Urothelium cell line (cell line): ENCODE measurements at places on chromosomes 11 and 22.
A peak's percentile ranks its signal among the peaks of the same experiment; 100 is the strongest.

GRCh38 chr22:49203859-49204598 is 623.6 kb downstream of the BRD1 start:
- DNase-seq: no peak

DNA sequence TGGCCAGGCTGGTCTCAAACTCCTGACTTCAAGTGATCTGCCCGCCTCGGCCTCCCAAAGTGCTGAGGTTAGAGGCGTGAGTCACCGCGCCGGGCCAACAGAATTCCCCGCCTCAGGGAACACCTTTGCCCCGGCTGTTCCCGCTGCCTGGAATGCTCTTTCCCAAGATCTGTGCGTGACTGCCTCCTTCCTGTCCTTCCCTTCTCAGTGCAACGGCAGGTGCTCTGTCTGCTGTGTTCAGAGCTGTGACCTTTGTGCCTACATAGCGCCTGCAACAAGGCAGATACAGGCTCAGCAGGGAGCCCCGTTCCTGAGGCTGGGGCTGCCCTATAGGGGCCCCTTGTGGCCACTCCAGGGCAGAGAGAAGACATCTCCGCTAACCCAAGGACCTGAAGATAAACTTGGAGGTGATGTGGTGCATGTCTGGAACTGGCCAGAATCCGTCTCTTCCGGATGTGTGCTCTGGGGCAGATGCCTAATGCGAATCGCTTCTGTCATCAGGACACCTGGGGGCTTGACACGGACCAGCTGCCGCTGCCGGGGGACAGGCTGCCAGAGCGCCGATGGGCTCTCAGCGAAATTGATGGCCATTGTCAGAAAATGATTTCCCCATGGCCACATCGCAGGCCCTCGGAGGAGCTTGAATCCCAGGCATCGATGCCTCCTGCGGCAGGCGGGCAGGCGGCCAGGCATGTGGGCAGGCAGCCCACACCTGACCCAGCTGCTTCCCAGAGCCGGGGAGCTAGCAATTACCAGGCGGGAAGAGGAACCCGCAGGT is 43.5 kb upstream of the TCF20 start:
- peak; percentile 54 for DNase-seq

GRCh38 chr11:2844116-2844842 is 41.3 kb downstream of the CDKN1C start:
- peak; percentile 37 for DNase-seq

GRCh38 chr22:27108425-27109114 is 451.2 kb downstream of the MIAT start:
- DNase-seq: peak; percentile 73

- no peak for DNase-seq
These were observed 425.0 kb downstream of the DYNC2H1 start for GRCh38 chr11:103534191-103534590.

- no peak for DNase-seq
These were observed 22.6 kb upstream of the RCN1 start for GRCh38 chr11:32068134-32068870.

DNA sequence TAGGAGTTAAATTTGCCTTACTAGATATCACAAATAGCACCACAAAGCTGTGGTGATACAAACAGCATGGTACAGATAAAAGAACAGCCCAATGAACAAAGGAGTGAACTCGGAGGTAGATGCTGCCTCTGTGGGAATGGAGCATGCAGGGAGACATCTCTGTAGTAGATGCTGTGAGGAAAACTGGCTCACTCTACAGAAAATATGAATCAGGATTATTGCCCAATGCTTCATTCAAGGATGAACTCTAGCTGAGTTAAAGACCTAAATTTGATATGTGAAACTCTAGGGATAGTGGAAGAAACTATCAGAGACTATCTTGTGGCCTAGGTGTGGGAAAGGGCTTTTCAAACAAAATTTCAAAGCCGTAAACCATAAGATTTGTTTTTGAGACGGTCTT is 15.3 kb upstream of the CAPN5 start:
- no peak for DNase-seq

GRCh38 chr11:12148466-12148865 is 38.1 kb downstream of the MICAL2 start:
- DNase-seq: no peak

- DNase-seq: no peak
These were observed 22.9 kb upstream of the CTR9 start for GRCh38 chr11:10728154-10728553.

DNA sequence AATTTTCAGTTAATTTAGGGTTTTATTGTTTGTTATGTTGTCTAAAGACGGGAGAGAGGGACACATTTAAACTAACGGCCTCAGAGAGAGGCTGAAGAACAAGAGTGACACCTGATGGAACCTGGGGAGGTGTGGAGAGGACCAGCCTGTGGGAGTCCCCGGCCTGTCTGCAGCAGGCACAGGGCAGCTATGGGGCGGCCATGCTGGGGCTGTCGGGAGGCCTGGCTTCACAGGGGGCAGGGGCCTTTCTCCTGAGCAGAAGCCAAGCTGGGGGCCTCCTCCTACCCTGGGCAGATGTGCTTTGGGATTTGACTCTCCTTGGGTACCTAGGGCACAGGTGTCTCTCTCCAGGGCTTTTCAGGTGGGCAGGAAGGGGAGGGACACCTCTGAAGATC is 21.9 kb downstream of the RELT start:
- no peak for DNase-seq

- DNase-seq: no peak
These were observed 44.2 kb downstream of the SHANK2 start for GRCh38 chr11:71208011-71208774.

- no peak for DNase-seq
These were observed 1.3 kb upstream of the BARX2 start for GRCh38 chr11:129374081-129374992.

DNA sequence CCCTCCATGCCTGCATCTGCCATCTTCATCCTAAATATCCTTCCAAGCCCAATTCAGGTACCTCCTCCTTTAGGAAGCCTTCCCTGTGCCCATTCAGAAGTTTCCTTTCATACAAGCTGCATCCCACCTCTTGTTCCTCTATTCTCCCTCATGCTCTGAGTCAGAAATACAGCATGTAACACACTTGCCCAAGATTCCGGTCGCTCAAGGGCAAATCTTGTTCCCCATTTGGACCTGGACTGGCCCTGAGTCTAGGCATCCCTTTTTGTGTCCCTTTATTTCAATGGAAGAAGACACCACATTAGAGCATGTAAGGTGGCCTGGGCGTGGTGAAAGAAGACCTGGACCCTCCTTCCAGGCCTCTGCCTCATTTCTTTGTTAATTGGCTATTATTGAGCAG is 38.5 kb downstream of the RTL6 start:
- no peak for DNase-seq

- no peak for DNase-seq
These were observed 8.1 kb upstream of the PLAAT3 start for GRCh38 chr11:63622323-63622722.

DNA sequence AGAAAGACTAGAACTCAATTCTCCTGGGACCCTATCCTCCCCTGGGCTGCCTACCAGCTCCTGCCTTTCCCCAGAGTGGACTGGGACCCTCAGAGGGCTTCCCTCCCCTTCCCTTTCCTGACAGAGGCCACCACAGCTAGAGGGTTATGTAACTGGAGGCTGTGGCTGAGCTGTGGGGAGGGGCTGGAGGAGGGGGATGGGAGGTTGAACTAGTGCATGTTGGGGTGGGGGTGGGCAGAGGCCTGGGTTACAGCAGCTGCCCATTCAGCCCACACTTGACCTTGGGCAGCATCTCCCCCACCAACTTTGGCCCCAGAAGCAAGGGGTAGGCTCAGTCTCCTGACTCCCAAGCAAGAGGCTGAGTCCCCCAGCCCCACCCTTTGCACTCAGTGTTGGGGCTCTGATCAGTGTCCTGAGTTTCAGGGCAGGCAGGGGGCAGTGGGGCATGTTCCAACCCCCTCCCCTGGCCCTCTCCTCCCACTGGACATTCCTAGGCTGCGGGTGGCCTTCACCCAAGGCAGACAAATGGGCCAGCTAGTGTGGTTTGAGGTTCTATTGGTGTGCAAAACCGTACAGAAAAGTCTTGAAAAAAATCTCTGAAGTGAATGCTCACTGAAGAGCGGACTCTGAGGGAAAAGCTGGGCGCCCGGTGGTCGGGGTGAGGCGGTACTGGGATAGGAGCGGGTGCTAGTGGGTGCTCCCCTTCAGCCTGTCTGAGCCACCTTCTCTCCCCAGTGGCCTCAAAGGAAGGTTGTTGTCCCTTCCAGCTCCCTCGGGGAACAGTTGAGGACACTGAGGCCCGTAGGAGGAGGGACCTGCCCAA is 3.8 kb downstream of the KCNC1 start:
- DNase-seq: no peak

DNA sequence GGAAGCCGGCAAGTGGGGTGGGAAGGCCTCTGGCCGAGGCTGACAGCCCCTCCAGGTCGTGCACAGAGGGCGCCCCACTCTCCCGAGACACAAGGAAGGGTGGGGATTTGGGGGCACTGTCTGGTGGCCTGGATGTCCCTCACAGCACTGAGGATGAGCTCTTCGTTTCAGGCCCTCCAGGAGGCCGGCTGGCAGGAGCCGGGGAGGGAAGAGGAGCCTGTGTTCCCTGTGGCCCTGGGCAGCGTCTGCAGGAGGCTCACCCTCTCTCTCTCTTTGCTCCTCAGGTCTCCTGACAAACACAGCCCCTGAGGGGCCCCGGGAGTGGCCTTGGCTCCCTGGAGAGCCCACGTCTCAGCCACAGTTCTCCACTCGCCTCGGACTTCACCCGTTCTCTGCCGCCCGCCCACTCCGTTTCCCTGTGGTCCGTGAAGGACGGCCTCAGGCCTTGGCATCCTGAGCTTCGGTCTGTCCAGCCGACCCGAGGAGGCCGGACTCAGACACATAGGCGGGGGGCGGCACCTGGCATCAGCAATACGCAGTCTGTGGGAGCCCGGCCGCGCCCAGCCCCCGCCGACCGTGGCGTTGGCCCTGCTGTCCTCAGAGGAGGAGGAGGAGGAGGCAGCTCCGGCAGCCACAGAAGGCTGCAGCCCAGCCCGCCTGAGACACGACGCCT is 1078.0 kb downstream of the BRD1 start:
- DNase-seq: no peak

DNA sequence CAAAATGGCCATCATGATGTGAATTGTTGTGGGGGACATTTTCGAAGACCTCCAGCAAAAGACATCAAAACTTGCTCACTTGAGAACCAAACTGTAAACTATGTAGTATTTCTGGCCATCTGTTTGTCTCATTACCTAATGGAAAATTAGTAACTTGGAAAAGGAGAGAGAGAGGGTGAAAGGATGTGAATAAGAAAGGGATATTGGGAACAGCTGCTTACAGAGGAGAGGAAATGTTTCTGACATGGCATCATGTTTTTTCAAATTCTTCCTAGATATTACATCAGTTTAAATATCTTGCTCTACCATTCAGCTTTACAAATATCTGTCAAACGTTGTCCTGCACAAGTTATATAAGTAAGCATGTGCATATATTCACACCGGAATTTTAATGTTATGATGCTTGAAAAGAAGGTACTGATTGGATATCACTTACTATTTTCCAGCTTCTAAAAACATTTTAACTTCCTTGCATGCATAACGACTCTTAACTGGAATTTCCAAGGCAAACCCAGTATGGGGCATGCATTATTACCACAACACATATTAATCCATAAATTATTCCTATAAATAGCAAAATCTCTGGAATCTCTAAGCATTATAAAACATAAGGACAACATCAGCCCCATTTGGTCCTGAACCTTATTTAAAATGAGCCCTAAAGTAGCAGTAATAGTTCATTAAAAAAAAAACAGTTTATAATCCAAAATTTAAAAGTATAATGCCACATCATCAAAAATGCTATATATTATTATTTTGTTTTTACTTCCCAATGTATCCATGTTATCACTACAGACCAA is 20.0 kb downstream of the GUCY1A2 start:
- no peak for DNase-seq

DNA sequence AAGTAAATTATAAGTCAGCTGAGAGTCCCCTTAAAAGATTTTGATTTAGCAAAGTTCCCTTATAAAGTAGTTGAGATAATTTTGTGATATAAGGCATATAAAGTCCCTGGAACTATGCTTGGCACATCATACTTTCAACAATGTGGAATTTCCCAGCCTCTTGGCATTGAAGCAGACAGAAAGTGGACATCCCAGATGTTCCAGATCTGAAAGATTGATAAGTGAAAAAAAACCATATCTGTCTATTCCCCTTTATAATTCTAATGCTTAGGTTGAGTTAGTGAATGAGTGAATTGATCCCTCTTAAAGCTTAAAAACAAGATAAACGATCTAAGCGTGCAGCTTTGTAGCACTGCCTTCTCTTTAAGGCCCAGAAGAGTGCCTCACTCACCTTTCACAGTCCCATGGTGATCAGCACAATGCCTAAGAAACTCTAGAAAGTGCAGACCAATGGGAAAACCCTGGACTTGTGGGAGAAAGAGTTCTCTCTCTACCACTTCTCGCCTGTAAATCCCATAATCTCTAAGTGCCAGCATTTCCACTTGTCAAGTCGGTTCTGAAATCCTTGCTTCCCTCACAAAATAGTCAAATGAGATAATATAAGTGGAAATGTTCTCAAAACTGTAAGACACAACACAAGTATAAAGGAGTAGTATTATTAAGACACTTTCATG is 17.8 kb downstream of the FIBIN start:
- no peak for DNase-seq

- no peak for DNase-seq
These were observed 10.3 kb downstream of the MRGPRG start for GRCh38 chr11:3208272-3208671.

GRCh38 chr22:46056546-46057245 is 79.7 kb upstream of the WNT7B start:
- DNase-seq: no peak

DNA sequence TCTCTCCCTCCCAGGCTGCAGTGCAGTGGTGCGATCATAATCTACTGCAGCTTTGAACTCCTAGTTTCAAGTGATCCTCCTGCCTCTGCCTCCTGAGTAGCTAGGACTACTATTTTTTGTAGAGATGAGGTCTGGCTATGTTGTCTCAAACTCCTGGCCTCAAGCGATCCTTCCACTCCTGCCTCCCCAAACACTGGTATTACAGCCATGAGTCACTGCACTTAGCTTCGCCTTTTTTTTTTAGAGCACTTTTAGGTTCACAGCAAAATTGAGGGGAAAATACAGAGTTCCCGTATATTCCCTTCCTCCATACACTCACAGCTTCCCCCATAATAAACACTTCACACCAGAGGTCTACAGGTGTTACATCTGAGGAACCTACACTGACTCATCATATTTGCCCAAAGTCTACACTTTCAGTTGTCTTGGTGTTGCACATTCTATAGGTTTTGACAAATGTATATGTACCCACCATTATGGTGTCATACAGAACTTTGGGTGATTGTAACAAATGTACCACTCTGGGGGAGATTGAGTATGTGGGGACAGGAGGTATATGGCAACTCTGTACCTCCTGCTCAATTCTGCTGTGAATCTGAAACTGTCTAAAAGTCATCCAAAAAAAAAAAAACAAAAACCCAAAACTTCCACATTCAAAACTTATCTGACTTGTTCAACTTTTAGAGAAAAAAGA is 11.3 kb upstream of the SLC37A4 start:
- DNase-seq: no peak

DNA sequence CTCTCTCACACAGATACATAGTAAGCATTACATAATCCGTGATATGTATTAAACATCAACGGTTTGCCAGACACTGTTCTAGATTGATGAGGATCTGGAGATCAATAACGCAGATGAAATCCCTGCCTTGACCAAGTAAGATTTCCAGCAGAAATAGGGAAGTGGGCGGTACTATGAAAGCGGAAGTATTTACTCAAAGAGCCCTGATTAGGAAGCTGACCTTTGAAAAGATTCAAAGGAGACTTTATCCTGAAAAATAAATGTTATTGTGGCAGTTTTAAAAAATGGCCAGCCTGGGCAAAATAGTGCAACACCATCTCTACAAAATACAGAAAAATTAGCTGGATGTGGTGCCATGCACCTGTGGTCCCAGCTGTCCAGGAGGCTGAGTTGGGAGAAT is 26.8 kb downstream of the GAB2 start:
- DNase-seq: no peak
